ENCODE measurements at places on chromosomes 5 and 9.
A peak's percentile ranks its signal among the peaks of the same experiment; 100 is the strongest.

DNA sequence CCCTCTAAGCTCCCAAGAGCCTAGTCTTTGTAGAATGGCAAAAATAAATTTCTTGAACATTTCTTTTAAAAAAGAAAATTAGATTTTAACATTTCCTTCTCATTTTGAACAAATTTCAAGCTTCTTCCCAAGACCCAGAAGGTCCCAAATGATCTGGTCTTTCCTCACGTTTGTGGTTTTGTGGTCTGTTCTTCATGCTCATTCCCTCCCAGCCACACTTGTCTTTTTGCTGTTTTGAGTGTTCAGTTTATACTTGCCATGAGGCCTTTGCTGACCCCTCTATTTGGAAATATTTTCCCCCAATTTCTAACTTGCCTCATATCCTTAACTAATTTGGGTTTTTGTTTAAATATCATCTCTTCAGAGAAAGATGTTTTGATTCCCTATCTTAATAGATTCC is 133.4 kb upstream of the PAPPA start:
- peak; percentile 56 for DNase-seq

- DNase-seq = no peak
These were observed 58.4 kb upstream of the DAB2IP start for GRCh38 chr9:121593066-121593465.

DNA sequence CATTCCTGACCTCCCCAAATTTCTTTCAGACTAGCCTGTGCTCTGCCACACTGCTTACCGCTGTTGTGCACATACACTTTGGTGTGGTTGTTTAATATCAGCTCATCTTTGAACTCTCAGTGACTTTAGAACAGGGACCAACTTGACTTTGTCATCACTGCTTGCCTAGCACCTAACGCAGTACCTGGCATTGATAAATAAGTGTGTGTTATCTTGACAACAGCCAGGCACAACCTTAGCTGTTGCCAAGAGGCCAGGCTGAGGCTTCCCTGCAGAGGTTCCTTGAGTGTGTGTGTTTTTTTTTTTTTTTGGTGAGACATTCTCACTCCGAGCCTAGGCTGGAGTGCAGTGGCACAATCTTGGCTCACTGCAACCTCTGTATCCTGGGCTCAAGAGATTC is 41.0 kb upstream of the SLC28A3 start:
- no peak for DNase-seq

- peak; percentile 16 for DNase-seq
These were observed 2.6 kb downstream of the IGFBPL1 start for GRCh38 chr9:38421498-38422211.

- no peak for DNase-seq
These were observed 7.0 kb downstream of the NR5A1 start for GRCh38 chr9:124500028-124500795.

GRCh38 chr9:38651400-38652042 is 31.1 kb upstream of the ANKRD18A start:
- DNase-seq = no peak

DNA sequence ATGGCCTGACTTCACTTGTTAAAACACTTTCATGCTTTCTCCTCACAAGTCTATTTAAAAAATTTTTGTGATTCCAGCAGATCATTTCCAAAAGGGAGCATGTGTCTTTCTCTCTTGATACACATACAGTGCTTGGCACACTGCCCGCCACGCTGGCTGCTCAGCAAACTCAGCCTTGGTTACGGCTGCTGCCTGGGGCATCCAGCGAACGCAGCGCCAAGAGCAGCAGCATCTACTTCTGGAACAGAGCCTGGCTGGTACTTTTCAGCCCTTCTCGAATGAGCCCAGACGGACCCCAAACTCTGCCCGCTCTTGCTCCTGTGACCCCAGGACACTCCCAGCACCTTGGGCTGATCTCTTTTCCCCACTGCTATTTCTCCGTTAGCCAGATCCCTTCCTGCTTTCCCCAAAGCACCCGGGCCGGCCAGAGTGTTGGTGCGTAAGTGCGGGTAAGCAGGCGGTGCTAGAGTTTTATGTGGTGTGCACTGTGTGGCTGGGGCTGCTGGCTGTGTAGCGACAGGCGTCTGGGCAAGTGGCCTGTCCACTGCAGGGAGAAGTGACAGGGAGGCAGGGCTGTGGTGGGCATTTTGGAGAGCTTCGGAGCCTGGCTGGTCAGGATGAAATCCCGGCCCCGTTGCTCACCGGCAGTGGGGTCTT is 73.2 kb downstream of the SH3PXD2B start:
- no peak for DNase-seq

DNA sequence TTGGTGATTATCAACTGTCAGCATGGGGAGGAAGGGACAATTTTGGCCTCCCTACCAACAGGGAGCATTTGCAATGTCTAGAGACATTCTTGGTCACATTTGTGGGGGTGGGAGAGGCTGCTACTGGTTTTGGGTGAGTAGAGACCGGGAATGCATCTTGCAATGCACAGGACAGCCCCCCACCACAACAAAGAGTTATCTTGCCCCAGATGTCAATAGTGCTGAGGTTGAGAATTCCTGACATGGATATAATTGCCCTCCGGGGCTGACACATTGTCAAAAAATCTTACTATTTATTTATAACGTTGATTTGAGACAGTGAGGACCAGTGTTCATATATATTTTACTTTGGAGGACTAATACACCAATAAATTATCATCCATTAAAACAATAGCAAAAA is 316.1 kb downstream of the PSAT1 start:
- DNase-seq = no peak

GRCh38 chr9:3434594-3434993 is 91.2 kb downstream of the RFX3 start:
- peak; percentile 91 for DNase-seq

GRCh38 chr5:139600336-139600949 is 39.3 kb downstream of the UBE2D2 start:
- DNase-seq = peak; percentile 77

DNA sequence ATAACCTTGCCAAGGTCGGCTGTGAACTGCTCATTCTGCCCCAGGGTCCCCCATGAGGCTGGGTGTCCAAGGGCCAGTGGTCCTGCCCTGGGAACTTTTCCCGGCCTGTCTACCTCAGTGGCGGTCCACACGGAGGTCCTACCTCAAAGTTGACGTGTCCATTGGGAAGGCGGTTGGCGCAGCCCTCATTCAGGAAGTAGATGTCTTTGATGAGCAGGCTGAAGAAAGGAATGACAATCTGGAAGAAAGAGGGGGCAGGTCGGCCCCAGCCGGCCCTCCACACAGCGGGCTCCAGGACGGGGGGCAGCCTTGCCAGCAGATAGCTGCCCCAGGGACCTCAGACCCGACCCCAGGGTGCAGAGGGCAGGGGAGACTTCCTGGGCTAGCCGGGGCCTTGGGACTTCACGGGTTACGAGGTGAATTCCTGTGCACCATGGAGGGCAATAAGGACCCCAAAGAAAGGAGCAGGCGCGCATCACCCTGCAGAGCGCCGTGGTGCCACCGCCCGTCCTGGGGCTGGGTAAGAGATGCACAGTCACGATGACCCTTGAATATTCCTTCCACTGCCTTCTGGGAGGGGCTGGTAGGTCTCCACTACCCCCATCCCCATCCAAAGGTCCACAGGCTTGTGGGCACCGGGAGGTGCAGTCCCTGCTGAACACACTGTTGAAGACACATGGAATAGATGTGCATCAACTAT is 42.9 kb upstream of the RNF130 start:
- no peak for DNase-seq

DNA sequence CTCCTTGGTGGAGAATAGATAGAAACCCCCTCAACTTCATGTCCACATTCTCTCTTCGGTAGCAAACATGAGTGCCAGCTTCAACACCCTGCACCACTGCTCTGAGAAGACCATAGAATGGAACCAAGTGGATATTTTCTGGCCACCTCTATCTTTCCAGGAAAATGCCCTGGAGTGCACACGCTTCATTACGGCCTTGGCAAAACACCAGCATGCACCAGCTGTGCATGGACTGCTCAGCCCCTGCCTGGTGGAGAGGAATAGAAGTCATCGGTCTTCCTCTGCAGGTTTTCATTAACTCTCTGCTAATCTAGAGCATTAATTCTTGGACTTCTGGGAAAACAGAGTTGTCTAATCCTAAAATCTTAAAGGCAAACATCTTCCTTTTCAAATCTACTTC is 211.6 kb upstream of the TMEM161B start:
- DNase-seq = no peak

DNA sequence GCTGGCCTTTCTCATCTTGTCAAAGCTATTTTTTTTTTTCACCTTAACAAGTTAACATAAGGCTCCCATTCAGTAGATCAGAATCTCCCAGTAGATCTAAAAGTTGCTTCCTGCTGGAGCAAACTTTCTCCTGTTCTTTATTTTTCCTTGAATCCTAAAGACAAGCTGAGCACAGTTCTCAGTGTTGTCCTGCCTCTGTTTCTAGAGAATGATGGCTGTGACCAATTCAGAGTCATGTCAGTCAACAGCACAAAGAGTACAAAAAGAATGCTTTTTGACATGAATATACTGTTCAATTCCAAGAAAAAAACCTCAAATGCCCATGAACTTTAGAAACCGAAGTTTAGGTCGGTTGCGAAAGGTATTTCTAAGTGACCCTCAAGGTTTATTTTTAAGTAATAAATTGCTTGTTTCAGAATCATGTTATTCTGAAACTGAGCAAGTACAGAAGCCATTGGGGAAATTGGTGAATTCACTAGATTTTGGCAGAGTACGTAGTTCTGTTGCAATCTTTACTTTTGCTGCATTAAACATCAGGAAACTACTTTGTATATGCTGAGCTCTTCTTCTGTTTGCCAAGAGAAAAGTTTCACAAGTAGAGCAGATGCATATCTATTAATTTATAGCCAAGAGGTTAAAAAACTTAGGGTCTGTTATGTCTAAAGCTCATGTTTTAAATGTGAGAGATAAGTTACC is 161.7 kb upstream of the RPS23 start:
- peak; percentile 21 for DNase-seq

- no peak for DNase-seq
These were observed 184.2 kb upstream of the TBCA start for GRCh38 chr5:77960305-77960704.

DNA sequence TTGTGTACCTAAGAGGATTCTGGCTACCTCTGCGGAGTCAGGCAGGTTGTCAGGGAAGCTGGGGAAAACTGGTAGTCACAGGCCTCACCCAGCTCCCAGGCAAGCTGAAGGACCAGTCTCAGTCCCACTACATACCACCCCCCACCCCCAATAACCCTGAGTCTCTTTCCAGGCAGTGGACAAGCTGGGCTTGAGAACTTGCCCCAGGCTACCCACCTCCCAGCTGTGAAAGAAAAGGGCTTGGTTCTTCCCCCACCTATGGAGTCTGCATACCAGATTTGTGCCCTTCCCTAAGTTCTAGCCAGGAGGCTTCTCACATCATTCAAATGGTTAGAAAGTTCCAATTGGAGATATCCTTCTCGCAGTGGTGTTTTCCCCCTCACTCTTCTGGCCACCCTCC is 1678.8 kb downstream of the MAT2B start:
- DNase-seq = no peak

GRCh38 chr5:146084376-146084775 is 21.0 kb downstream of the PLAC8L1 start:
- no peak for DNase-seq

DNA sequence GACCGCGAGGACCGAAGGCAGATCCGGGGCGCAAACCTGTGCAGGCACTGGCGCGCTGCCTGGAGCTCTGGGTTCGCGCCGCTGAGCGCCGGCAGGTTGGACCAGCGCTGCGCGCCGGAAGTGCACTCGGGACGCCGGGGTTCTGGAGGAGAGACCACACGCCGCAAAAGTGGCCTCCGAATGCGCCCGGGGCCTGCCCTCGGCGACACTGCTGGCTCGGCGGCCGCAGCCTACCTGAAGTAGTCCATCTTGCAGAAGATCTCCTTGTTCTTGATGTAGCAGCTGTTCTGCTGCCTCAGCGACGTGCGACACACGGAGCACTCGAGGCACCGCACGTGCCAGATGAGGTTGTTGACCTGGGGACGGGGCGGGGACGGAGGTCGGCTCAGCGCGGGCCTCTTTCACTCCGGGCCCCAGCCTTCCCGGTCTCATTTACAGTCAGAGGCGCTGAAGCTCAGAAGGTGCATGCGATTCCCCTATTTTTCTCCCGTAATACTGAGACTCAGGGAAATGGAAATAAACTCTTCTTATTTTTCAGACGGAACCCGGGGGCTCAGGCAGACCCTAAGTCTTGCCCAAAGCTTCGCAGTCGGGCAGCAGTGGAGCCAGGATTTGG is 2.5 kb downstream of the LHX6 start:
- DNase-seq = no peak

GRCh38 chr5:120446068-120446492 is 18.0 kb upstream of the PRR16 start:
- peak; percentile 91 for DNase-seq

All from choroid plexus epithelial cell (primary cell).